Osteocyte (in vitro differentiated cells): ENCODE measurements at places on chromosomes 13 and 19. TPM values are rescaled to one million over a fixed set of nuclear protein-coding genes. Genes with fewer than 3 reads are reported as not detected.

- DNase-seq = no peak
Measured at GRCh38 chr19:11881151-11881800, 6.3 kb upstream of the ZNF69 start.

- DNase-seq = no peak
Measured at GRCh38 chr13:99131410-99131809, 69.2 kb upstream of the UBAC2 start.

GRCh38 chr19:32652894-32653598, 21.9 kb downstream of the ANKRD27 start:
- DNase-seq = no peak

ZNF208 gene
- not detected in 2 replicates for total RNA-seq

- DNase-seq = no peak
Measured at GRCh38 chr19:39645800-39646411, 9.8 kb upstream of the LGALS16 start.

CD209 gene
- not detected in 2 replicates for total RNA-seq

DNA sequence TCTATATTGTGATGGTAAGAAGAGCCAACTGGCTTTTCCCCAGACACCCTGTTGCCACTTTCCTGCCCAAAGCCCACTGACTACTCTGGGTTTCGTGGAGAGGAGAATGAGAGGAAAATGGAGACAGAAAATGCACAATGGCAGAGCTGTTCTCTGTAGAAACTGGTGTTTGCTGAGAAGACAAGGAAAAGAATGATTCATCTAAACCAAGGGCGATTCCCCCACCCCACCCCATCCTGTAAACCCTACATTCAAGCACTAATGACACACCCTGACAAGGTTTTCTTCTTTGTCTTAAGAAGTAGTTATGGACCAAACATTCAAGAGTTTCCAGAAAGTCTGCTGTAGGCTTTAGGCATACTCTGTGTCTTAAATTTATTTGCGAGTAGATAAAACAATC, 68.8 kb downstream of the DOCK9 start:
- DNase-seq = no peak

DNA sequence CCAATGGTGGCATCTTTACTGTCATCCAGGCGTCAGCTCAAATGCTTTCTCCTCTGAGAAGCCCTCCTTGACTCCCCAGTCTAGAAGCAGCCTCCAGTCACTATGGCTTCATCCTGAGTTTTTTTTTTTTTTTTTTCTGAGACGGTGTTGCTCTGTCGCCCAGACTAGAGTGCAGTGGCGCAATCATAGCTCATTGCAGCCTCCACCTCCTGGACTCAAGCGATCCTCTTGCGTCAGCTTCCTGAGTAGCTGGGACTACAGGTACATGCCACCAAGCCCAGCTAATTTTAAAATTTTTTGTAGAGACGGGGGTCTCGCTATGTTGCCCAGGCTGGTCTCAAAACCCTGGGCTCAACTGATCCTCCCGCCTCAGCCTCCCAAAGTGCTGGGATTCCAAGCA, 4.2 kb downstream of the NRTN start:
- no peak for DNase-seq

DNA sequence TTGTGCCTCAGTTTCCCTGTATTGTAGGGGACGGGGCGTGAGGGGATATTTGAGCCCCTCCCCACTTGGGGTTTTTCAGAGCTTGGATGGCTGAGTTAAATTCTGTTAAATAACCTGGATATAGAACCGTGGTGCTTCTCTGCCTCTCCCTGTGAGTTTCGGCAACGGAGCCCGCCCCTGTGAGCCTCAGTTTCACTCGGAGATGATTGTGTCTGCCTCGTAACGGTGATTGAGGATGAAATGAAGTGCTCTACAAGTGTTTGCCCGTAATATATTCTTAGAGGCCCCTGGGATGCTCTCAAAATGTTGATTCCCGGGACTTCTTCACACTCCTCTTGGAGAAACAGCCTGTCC, 509 bp downstream of the KXD1 start:
- no peak for DNase-seq

DNA sequence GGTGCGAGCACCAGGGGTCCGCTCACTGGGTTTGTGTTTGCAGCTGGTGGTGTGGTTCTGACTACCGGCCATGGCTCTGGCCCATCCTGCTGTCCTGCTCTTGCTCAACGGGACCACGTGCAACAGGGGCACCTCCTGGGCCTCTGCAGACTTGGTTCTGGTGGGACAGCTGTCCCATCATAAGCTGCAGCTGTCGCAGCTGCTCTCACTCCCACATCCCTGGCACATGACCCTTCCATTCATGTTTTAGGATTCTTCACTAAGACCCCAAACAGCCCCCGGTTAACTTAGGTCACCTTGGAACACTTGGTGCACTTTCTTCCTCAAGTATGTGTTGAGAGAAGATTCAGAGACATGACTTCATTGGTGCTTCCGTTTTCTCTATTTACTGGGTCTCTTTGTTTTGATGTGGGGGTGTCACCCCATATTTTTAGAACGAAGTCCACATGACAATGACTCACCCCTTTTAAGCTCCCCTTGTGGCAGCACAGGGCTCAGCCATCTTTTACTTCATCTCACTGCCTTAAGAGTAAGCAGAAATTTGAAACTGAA, 68.4 kb upstream of the ARHGEF7 start:
- DNase-seq = no peak

DNA sequence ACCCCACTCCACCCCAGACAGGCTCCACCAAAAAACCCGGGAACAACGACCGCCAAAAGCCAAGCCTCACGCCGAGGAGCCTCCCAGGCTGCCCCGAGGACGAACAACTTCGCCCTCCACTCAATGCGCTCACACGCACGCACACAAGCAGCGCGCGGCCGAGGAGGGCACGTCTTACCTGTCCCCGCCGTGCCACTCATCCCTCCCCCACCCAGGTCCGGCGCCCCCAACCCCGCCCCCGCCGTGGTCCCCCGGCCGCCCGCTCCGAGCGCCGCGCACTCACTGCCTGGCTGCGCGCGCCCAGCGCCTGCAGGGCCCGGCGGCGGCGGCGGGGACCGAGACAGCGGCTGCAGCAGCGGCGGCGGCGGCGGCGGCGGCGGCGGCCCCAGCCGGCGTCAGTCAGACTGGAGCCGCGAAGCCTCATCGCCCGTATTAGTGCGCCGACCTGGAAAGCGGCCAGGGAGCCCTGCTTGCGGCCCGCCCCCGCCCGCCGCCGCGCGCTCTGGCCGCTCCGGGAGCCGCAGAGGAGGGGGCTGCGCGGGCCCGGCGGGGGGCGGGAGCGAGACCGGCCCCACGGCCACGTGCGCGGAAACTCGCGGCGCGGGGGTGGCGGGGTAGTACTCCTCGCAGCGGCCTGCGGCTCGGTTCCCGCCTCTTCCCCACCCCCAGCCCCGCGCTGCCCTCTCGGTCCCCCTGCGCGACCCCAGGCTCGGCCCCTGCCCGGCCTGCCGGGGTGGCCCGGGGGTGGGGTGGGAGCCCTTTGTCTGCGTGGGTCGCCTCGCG, at the start of gene SMAD9:
Gene SMAD9 (minus strand): TSS at position 406 of the 783 bp plus-strand sequence. CDS start 40,549 bp downstream, outside the sequence.
- peak; percentile 88 for DNase-seq
